ENCODE measurements at places on chromosomes 6 and 20.

GRCh38 chr6:43980004-43980795 lies 147.1 kb downstream of the MRPL14 start:
- no peak for DNase-seq

DNA sequence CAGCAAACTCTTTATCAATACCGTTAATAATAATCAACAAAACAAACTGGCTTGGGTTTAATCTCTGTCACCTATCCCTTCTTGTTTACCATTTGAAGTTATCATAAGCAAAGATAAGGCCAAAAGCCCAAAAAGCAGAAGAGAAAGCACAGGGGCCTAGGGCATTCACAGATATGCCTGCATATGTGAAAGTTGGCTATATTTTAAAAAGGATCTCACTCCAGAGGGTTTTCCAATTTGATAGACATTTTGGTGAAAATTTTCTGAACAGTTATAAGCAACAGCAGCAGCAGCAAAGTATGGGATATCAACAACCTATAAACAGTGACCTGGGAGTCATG lies 101.1 kb downstream of the ATXN1 start:
- no peak for DNase-seq

- DNase-seq: no peak
Measured at GRCh38 chr6:44725070-44725469, 337.6 kb downstream of the CDC5L start.

- DNase-seq: no peak
Measured at GRCh38 chr6:28589957-28590349, 64.3 kb downstream of the GPX5 start.

GRCh38 chr20:9699181-9699580 lies 139.7 kb downstream of the PAK5 start:
- DNase-seq: no peak
